ENCODE measurements at places on chromosomes 12 and 14. TPM values are rescaled to one million over a fixed set of nuclear protein-coding genes. Genes with fewer than 3 reads are reported as not detected.

Gene CRY1
- total RNA-seq = 26.0 TPM

Gene VDR
- total RNA-seq = 312 TPM

Gene SPIC
- total RNA-seq = not detected

Gene SIX4
- 1.3 TPM for total RNA-seq

GRCh38 chr14:85534458-85535293 is 4.7 kb downstream of the FLRT2 start:
- no peak for DNase-seq

Gene KRT73
- not detected for total RNA-seq

GRCh38 chr12:122996188-122996601 is 15.7 kb downstream of the ARL6IP4 start:
- no peak for DNase-seq

DNA sequence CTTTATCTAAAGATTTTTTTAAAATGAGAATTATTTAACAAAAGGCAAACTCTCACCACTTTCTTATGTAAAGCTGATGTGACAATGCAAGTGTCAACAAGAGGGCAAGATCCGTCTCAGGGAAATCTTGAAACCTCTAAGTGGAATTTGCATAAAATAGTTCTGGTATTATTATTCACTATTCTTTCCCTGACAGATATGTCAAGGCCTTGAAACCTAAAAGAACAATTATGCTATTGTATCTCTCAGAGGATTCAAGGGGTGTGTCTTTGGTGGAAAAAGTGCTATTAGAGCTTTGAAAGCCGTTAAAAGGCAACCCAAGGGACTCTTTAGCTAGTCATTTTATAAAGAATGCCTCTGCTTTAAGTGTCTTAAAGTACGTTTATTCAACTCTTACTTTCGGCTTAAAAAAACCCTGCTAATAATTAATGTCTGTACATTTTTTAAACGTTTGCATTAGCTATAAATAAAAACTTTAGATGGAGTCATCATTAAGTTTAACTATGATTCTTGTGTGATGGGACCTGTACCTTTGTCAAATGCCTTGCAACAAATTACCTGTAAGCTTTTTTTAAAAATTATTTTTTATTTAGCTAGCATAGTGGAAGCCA is 585.5 kb downstream of the VRK1 start:
- DNase-seq = no peak

Gene DIO2
- total RNA-seq = not detected

GRCh38 chr12:43852744-43853143 is 16.9 kb downstream of the TMEM117 start:
- DNase-seq = no peak

- DNase-seq = no peak
Measured at GRCh38 chr14:75886636-75887348, 95.0 kb downstream of the TGFB3 start.

- no peak for DNase-seq
Measured at GRCh38 chr12:124463341-124463921, 104.0 kb downstream of the NCOR2 start.

DNA sequence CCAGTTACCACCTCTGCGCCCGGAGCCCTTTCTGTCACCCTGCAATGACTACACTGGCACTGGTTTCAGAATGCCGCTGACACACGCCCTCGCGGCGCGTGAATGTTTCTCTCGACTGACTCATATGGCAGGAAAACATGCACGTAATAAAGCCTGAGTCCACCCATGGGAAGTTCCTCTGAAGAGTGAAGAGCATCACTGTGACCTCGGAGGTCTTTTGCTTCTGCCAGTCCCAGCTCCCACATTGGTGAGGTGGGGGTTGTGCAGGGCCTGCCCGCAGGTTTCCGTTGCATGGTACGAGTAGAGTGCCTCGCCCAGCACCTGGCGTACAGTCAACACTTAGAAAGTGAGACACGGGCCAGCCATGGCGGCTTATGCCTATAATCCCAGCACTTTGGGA is 11.1 kb upstream of the SLC6A12 start:
- DNase-seq = no peak

DNA sequence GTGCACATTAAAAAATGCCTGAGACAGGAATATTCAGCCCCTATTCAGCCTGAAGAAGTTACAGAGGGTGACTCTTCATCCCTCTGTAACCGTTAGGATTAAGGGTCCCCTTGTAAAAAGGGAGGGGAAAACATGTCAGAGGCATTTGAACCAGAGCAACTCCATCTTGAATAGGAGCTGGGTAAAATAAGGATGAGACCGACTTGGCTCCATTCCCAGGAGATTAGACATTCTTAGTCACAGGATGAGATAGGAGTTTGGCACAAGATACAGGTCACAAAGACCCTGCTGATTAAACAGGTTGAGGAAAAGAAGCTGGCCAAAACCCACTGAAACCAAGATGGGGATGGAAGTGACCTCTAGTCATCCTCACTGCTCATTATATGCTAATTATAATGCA is 19.9 kb upstream of the MDM1 start:
- no peak for DNase-seq

DNA sequence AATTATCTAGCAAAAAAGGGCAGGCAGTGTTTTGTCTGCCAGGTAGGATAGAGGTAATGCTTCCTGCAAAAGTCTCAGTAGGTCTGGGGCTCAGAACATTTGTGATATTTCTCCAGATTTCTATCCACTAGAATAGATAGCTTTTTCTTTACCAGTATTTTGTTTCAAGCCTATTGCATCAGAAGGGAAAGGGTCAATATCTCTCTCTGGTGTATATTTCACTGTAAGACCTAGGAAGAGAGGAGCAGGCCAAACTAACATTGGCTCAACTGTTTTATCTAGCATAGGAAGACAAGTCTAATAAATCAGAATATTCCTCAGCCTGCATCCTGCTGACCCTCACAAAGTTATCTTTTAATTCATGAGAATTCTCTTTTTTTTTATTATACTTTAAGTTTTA is 106.7 kb upstream of the DAAM1 start:
- no peak for DNase-seq

GRCh38 chr12:95424271-95424994 is 49.5 kb upstream of the METAP2 start:
- DNase-seq = no peak

GRCh38 chr12:103560604-103561101 is 26.4 kb upstream of the STAB2 start:
- DNase-seq = no peak

DNA sequence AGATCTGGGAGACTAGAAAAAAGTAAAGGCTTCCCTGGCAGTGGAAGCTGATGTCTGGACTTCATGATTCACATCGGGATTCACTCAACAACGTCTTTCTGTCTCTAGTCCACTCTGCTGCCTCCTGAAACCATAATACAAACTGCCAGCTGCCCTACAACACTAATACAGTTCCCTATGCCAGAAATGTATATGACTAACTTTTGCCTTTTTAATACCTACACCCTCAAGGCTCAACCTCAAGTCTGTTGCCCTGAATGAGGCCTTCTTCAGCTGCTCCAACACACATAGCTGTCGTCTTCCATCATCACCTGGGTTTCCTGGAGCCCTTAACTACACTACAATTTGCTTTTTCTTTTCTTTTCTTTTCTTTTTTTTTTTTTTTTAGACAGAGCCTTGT is 182.7 kb upstream of the BCL2L14 start:
- DNase-seq = no peak

GRCh38 chr12:51970904-51971646 is 19.6 kb downstream of the ACVR1B start:
- DNase-seq = peak; percentile 44

Gene NRIP2
- not detected for total RNA-seq

GRCh38 chr14:81511111-81511904 is 22.3 kb downstream of the SEL1L start:
- DNase-seq = no peak

DNA sequence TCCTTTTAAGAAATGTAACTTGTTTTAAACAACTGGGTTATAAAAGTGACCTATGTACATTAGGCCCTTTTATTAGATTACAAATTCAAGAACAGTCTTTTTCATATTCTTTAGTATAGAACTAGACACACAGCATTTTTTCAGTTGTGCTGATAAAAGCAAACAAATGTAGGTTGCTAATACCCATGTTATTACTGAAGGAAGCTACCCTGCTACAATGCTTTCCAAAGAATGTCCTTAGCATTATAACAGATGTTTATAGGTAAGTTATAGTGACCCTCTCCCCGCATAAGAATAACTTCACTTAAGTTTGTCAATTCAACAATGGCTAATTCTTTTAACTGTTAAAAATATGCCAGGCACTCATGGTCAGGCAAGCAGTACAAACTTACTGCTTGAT is 17.9 kb downstream of the RTRAF start:
- DNase-seq = no peak

Gene SYT1
- not detected for total RNA-seq

Gene MYF5
- not detected for total RNA-seq

- DNase-seq = no peak
Measured at GRCh38 chr14:85391455-85391854, 138.5 kb upstream of the FLRT2 start.

Data from activated T-helper 2 cell treated with anti-CD3 and anti-CD28 coated beads, Interferon-gamma antibody, Interleukin-2, Interleukin-4, amounts not matched to agents 10 μg/mL and 5 μg/mL and 100 μg/mL, durations not matched to agents 14 hours and 24 hours and 36 hours (primary cell).